ENCODE measurements at places on chromosomes 2 and 18.
A peak's percentile ranks its signal among the peaks of the same experiment; 100 is the strongest.

DNA sequence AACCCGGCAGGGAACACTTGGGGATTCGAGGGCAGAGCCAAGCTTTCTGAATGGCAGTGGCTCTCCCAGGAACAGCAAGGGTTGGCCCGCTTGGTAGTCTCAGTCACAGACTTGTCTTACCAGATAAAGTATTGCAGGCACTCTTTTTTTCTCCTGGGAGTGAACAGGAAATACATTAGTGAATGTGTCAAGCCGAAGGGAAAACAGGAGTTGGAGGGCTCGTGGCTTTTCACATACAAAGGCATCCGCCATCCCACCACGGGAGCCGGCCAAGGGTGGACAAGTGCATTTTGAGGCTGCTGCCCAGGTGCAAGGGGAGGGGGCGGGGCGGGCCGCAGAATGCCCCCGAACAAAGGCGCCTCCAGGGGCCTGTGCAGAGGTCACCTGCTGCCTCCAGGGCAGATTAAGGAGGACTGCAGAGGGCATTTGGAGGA, 163.3 kb upstream of the SIX3 start:
- no peak for DNase-seq

GRCh38 chr18:63368611-63369010, 1.6 kb upstream of the KDSR start:
- no peak for DNase-seq

DNA sequence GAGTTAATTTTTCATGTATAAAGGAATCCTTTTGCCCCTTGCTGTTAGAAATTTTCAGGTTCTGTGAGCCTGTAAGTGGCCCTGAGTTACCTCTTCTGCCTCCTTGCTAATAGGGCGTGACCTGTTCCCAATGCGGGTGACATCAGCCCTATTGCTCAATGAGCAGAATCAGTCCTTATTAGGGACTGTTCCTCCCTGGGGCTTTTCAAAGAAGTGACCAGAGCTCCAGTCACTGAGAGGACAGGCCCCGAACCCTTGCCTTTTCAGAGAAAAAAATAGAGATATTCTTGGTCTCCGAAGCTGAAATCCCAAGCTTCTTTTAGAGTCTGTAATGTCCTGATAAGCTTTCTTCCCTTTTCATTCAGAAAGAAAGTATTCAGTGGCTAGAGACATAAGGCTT, 8.2 kb upstream of the APOB start:
- DNase-seq = no peak

- no peak for DNase-seq
These were observed 80.6 kb downstream of the EN1 start for GRCh38 chr2:118766871-118767270.

DNA sequence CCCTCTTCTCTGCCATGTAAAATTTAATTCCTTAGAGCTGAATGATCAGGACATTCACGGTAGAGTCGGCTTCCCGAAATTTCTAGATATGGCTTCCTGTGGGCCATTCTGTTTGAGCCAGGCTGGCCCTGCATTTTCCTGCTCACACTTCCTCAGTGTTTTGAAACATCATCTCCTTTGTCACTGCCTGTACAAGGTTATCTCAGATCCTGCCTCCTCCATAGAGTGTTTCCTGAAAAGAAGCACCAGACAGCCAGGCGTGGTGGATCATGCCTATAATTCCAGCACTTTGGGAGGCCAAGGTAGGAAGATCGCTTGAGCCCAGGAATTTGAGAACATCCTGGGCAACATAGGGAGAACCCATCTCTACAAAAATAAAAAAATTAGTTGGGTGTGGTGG, 43.6 kb downstream of the GRHL1 start:
- DNase-seq = no peak

DNA sequence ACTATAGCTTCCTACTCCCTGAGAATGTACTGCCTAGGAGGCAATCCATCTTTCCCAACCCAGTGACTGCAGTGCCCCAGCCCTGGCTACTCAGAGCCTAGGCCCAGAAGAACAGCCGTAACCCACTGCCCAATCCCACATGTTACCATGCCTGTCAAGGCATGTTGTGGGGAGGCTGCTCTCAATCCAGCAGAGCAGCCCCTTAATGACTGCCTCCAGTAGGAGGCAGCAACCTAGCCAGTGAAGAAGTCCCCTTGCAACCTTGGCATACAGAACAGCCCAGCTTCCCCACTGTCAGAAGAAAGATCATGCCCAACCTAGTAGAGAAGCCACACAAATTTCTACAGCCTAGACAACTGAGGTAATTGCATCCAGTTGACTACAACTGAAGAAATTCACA, 44.2 kb upstream of the CDH7 start:
- DNase-seq = no peak

GRCh38 chr18:74378179-74378682, 62.6 kb downstream of the C18orf63 start:
- peak; percentile 66 for DNase-seq

DNA sequence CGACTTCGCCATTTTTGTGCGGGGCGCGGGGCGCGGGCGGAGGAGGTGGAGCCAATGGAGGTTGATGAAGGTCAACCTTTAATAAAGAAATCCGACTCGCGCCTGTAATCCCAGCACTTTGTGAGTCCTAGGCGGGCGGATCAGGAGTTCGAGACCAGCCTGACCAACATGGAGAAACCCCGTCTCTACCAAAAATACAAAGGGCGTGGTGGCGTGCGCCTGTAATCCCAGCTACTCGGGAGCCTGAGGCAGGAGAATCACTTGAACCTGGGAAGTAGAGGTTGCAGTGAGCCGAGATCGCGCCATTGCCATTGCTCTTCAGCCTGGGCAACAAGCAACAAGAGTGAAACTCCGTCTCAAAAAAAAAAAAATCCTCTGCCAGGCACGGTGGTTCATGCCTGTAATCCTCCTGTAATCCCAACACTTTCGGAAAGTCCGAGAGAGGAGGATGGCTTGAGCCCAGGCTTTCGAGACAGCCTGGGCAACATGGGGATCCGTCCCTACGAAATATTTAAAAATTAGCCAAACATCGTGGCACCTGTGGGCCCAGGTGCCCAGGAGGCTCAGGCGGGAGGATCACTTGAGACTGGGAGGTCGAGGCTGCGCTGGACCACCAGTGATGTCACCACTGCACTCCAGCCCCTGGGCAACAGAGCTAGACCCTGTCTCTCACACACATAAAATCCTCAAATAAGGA, 493 bp upstream of the PREB start:
- no peak for DNase-seq

Measured in activated naive CD4-positive, alpha-beta T cell treated with anti-CD3 and anti-CD28 coated beads, Interleukin-2, amount 10 ng/mL, durations not matched to agents 7 days and 5 days (primary cell).